ENCODE measurements at places on chromosomes 2 and 18.
A peak's percentile ranks its signal among the peaks of the same experiment; 100 is the strongest.

GRCh38 chr2:15975261-15975600 is 34.9 kb downstream of the MYCN start:
- DNase-seq: no peak

DNA sequence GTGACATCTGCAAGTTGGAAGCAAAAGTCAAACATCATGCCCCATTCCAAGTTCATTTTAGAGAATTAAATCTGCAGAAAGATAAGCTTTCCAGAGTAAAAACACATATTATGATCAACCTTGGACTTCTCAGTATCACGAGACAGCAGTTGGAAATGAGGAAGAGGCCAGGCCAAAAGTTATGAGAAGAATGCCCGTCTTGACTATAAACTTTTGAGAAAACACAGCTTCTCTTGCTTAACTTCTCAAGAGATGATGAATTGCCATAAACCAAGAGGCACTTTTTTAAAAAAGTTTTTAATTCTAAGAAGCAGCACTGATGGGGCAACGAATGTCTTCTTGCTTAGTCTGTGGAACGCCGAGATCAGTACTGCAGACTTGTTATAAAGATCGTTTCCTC is 52.6 kb upstream of the NFU1 start:
- DNase-seq: no peak

DNA sequence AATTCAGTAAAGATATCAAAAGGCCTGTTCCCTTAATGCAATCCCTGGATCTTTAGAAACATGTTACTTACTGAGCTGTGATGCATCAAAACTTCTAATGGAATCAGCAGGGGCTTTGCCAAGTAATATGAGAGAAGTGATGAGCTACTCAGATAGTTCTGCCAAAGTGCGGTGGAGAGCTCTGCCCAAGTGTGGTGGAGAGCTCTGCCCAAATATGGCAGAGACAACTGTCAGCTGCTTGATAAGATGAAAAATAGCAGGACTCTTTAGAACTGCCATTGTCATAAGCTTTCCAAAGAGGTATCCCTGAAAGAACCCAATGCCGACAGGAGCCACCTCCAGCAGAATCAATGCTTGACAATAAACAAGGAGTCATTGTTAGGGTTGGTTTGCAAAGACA is 167.9 kb upstream of the SLC39A10 start:
- no peak for DNase-seq

DNA sequence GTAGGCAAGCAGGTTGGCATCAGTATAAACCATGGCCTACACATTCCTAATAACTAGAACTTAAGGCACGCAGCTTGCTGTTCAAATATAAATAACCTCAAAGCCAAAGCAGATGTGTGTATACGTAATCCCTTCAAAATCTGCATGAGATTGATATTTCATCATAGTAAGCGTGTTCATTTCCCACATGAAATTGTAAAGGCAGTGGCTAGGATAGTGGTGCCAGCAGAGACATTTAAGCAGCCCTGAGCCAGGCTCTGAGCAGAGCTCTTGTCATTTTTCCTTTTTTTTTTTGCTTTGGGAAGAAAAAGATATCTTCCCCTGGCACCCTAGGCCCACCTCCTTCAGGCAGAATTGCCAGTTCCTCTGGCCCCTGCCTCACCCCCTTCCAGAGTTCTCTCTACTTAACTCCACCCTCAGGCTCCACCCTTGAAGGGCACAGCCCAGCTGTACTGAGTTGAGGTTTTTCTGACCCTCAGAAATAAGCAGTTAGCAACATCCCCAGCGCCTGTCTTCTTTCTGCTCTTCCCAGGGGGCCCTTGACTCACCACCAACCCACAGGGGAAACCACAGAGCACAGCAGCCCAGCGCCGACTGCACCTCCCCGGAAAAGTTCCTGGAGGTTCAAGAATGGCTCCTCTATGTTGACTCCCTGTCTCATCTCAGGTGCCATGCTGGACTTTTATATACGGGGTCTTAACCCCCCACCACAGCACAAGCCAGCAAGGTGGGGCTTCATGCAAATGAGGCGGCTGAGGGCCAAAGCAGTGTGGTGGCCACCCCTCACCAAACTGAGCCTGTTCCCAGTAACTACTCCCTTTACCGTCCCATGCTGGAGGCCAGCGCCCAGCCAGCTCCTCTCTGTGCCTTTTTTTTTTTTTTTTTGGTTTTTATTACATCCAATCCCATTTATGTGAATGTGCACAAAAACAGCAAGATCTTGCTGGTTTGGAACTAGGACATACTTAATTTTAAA is 84.7 kb downstream of the EHD3 start:
- DNase-seq: peak; percentile 54

DNA sequence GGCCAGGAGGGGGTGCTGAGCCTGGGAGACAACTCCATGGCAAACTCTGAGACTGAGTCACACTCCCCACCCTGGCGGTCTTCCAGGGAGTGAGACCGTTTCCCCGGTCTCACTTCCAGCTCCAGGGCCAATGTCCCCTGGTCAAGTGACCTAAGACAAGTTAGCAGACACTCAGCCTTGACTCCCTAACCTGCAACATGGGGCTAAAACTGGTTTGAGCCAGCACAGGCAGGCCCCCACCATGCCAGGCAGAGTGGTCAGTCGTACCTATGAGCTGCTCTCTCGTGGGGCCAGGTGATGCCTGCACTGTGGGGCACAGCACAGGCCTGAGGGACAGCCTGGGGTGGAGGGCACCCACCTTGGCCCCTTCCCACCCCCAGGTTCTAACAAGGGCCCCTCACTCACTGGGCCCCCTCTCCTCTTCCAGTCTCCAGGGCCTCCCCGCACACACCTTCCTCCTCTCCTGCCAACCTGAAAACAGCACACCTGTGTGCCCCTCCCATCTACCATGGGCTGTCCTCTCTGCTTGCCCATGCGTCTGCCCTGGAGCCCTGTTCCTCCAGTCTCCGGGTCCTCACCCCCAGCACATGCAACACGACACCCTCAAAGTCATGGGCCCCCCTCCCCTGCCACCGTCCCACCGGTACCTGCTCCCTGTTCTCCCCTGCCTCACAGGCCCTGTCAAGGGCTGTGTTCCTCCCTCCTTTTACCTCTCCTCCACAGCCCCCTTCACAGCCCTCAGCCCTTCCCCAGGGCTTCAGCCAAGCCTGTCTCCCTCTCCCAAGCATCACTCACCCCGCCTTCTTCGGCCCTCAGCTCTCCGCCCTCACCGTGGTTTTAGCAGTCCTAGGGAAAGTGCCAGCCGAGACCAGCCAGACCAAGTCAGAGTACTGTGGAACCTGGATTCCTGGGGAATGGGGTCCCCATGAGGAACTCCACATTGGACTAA is 1.6 kb downstream of the GPR17 start:
- no peak for DNase-seq

- DNase-seq: no peak
Measured at GRCh38 chr18:28174181-28174905, 2.6 kb downstream of the CDH2 start.

DNA sequence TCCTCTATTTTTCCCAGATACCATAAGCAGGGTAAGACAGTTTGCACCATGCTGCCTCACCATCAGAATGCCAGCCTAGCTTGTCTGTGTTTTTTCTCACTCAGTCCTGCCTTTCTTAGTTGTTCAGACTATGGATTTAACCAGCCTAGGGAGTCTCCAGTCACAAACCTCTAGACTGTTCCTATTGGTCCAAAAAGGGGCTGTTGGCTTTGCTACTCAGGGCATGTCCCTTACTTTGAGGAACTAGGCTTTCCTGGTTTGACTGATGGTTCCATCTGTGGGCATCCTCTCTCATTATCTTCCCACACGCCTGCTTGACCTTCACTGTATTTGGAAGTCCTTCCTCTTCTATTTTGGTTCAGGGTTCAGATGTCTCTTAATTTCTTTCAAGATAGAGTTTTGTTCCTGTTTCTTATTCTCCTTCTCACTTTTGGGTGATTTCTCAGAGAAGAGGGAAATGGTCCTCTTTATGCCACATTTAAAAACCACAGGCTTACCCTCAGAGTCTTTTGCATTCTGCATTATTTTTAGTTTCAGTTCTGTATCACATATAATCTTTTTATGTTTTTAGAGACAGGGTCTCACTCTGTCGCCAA is 31.3 kb upstream of the TMEM131 start:
- peak; percentile 82 for DNase-seq

DNA sequence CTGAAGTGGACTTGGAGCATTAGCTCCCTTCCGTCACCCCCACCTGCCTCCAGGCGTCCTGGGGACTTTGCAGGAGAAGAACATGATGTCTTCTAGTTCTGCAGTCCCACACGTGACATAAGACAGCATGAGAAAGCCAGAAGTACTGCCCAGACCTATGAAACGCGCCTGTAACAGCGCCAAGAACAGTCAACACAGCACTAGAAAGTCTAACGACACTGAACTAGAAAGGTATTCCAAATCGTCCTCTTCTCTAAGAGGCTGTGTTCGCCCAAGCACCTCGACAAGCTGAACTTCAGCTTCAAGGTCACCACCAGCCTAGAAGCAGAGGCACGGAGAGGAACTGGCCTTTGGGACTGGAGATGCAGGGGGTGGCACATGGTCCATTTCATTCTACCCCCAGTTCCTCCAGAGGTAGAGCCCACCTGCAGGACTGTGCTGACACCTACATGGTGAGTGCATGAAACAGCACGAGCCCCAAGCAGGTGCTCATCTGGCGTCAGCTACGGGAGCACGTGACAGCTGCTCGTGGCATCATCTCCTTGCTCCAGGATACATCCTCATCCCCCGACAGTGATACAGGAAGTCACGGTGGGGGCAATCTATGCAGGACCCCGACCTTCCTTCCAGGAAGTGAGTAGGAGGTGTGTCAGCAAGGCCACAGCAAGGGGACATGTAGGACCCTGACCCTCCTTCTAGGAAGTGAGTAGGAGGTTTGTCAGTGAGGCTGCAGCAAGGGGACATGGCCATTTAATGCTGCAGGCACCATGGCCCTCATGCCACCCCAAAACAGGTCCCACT is 3.7 kb downstream of the HDAC4 start:
- DNase-seq: peak; percentile 26

- DNase-seq: peak; percentile 30
Measured at GRCh38 chr2:64250751-64251423, 106.7 kb upstream of the PELI1 start.

DNA sequence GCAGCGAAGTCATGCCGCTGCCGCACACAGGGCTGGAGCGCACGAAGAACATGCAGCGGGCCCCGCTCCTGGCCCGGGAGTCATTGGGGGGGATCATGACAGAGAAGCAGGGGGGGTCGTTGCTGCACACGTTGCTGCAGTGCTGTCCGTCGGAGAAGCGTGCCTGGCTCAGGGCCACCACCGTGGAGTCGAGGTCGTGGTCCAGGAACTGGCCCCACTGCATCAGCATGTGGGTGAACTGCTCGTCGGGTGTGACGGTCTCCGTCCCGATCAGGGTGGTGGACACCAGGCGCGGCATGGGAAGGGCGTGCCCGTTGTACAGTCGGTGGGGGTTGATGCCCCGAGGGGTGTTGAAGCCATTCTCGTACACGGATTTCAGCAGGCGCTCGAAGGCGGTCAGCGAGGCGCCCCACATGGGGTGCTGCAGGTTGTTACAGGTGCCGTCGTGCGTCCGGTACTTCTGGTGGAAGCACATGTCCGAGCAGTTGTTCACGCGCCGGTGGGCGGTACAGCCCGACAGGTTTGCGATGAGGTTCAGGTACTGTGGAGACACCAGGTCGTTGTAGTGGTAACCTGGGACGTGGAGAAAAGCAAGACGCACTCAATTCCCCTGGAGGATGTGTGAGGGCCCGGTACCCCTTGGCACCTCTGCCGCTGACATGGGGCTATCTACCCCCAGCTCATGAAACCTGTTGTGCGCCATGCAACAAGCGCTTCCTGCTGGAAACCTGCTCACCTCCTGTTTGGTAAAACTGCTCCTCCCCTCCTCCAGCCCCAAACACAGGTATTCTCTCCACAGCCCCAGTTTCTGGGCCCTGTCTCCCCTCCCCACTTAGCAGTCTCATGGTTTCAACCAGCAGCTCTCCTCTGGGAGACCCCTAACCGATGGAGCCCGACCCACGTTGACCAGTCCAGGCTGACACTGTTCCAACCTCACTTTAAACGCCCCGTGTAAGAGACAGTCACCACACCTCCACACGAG is 94.9 kb downstream of the PXDN start:
- no peak for DNase-seq

- no peak for DNase-seq
Measured at GRCh38 chr2:210147614-210148013, 23.6 kb downstream of the KANSL1L start.

DNA sequence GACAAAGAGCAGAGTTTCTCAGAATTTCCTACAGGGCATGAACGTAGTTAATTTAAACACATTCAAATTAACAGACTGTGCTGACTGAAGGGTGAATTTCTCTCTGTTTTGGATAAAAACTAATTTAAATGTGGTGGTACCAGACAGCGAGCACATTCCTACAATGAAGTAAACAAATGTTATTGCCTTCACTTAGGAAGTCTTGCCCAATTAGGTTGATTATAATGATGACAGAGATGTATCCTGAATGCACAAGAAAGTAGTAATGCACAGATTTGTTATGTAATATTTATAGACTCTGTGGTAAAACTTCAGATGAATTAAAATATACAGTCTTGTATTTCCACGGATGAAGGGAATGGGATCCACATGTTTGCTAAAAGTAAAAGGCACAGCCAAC is 507.2 kb downstream of the EPHA4 start:
- no peak for DNase-seq

GRCh38 chr2:240074545-240074944 is 21.2 kb upstream of the OR6B3 start:
- DNase-seq: no peak

GRCh38 chr18:74234326-74235171 is 57.2 kb downstream of the CYB5A start:
- no peak for DNase-seq

DNA sequence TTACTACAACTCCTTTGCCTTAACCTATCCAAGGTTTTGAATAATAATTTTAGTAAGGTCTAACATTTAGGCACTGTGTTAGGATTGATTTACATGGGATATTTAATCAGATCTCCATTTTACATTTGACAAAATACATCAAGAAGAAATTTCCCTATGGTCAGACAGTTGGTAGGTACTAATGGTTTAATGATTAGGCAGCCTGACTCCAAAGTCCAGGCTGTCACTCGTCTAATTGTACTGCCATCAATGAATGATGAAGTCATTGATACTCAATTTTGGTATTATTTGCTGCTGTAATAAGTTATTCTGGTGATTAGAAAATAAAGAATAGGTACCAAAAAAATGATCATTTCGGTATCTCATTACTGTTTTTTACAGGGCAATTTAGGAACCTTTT is 14.1 kb downstream of the BBS5 start:
- DNase-seq: no peak

GRCh38 chr2:191369034-191369433 is 123.8 kb downstream of the MYO1B start:
- peak; percentile 11 for DNase-seq

DNA sequence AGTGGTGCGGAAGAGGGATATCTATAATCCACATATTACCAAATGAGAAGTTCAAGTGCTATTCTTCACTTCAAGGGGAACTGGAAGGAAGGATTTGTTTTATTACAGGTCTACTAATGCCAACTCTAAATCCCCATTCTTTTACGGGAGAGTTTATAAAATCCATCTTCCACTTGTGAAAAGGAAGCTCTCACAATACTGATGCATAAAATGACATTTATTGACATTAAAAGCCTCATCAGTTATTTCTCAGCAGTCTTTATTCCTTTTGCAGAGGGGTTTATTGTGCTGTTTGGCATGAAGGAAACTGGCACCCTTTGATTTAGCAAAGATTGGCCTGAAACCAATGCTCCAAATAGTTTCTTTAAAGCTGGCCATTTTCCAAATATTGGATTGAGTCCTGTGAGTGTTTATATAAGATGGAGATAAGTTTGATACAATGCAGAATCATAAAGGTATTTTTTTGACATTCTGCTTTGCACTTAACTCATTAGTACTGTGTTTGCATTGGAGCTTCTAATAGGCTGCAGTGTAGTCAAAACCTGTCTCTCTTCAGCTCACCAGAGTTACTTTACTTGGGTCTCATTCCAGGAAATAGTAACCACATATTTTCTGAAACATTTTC is 26.6 kb downstream of the LRP1B start:
- no peak for DNase-seq

All from common myeloid progenitor, CD34-positive (primary cell).